ENCODE measurements at places on chromosomes 12 and 14. TPM values are rescaled to one million over a fixed set of nuclear protein-coding genes. Genes with fewer than 3 reads are reported as not detected.

DNA sequence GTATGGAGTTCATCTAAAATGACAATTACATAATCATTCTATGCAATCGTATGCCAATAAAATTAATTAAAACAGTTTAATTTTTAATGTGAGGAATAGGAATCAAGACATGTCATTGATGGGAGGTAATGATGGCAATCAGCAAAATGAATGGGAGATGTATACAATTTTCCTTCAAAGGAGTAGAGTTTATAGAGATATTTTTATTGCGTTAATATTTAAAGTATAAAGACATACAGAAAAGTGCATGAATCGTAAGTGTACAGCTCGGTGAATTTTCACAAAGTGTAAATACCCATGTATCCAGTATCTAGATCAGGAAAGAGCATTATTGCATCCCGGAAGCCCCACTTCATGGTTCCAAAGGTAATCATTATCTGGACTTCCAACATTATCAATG, 1.2 kb downstream of the MIPOL1 start:
- DNase-seq, result no peak

GRCh38 chr14:53461858-53462257, 308.7 kb upstream of the DDHD1 start:
- DNase-seq, result no peak

GRCh38 chr14:26845151-26845818, 247.5 kb upstream of the NOVA1 start:
- no peak for DNase-seq

The TAS2R50 gene
- not detected for total RNA-seq
